ENCODE measurements at places on chromosomes 4 and X.
A peak's percentile ranks its signal among the peaks of the same experiment; 100 is the strongest.

DNA sequence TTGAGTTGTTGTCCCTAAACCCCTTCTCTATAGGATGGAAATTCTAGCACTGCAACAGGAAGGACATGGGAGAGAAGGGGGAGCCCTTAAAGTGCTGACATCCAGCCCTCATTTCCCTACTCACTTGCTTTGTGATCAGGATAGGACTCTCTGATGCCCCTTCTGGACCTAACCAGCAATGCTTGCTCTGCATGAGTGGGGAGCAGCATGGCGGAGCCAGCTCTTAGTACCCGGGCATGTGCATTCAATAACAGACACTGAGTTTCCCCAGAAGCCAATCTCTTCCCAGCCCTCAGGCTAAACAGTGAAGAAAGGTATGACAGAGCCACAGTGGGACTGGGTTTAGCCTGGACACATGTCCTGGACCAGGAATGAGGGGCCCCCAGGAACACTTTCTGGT, 14.0 kb downstream of the SOD3 start:
- no peak for DNase-seq

- no peak for DNase-seq
Measured at GRCh38 chr4:159173886-159174285, 71.0 kb downstream of the RAPGEF2 start.

DNA sequence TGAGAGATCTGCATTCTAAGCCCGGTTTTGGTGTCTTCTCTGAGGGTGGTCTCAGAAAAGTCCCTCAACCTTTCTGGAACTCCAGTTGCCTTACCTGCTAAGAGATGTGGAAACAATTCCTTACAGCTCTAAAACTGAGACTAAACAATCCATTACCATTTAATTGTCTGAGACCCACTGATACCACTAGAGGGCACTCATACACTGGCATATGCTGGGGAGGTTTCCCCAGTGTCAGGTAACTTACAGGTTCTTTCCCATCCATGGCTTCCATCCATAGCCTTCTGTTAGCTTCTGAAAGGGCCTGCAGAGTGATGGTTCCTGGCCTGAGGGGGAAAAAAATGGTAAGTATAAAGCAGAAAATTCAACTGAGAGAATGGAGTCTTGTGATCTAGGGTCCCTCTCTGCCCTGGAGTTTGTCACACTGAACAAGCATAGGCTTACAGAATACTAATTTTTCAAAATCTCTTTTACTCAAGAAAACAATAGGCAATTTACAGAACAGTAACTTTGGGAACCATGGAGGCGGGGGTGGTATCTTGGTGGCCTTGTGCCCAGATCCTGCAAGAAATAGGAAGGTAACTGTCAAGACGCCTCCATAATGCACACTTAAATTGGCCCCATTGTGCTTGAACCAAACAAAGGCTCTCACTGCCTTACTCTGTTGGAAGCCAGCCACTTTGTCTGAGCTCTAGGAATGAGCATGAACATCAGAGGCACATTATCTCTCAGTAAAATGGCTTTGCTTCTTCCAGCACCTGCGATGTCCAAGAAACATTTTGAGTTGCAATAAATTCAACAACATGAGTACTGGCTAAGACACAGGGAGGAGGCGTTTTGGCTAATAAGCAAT, 236.1 kb downstream of the OPHN1 start:
- DNase-seq, result no peak

DNA sequence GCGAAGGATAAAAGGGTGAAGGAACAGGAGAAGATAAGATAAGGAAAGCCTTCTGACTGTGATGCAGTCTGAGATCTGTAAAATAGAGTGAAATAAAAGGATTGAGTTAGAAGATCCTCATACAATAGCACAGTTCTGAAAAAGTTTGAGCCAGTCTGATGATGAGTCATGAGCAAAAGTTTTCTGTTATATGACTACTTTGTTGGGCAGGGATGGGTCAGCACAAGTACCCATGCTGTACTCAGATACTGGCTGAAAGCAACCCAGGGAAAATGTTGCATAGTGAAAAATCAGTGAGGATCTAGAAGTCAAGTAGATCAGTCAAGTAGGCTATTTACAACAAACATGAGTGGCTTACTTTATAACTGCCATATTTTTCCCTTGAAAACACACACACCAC, 253.5 kb downstream of the PCDH10 start:
- DNase-seq, result no peak

GRCh38 chr4:161540265-161540664, 623.5 kb downstream of the FSTL5 start:
- no peak for DNase-seq

DNA sequence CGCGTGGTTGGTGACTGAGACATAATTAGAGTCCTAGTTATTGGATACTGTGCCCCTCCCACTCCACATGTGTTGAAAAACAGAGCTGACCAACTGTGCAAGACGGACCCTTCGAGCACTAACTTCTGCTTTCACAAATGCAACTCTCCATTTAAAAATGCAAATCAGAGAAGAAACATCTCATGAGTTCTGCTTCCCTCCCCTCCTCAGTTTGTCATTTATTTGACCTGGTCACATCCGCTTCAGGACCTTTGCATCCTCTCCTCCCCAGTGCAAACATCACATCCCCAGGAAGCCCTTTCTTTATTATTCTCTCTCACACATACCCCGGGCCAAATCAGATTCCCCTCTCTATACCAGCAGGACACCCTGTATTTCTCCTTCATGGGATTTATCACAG, 38.1 kb upstream of the NOCT start:
- DNase-seq, result no peak

- no peak for DNase-seq
Measured at GRCh38 chr4:83219344-83220331, 65.0 kb downstream of the COQ2 start.

DNA sequence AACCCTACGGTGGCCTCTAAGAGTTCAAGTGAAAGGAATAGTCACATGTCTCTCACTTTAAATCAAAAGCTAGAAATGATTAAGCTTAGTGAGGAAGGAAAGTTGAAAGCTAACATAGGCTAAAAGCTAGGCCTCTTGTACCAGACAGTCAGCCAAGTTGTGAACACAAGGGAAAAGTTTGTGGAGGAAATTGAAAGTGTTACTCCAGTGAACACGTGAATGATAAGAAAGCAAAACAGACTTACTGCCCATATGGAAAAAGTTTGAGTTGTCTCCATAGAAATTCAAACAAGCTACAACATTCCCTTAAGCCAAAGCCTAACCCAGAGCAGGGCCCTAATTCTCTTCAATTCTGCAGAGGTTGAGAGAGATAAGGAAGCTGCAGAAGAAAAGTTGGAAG, 51.5 kb upstream of the RAB9B start:
- no peak for DNase-seq

GRCh38 chr4:77453911-77454310, 151.7 kb upstream of the CXCL13 start:
- DNase-seq, result no peak

DNA sequence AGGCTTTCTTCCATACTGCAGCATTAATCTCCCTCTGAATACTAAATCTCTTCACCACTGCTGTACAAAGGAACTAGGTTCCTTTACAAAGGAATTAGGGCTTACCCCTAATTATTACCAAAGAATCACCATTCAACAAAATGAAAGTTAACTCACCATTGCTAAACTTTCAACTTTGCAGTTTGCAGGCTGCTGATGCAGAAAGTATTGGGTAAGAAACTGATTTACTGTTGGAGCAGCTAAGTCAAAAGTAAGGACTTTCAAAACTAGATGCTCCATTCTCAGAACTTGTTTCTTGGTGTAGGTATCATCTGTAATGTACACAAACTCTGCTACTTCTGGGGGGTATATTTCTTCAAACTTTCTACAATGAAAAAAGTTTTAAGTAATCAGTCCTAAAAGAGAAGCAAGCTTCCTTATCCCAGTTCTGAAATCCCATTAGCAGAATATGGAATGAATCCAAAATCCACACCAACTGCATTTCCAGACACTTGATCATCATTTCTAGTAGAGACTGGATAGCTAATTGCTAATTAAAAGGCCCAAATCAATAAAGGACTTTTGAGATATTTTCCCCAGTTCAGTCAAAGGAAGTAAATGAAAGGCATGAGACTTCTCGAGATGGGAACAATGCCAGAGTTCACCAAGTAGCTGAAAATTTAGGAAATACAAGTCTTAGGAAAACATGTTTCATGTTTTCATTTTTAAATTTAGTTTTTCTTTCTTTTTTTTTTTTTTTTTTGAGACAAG, 4.3 kb downstream of the CCNA2 start:
- DNase-seq, result no peak

DNA sequence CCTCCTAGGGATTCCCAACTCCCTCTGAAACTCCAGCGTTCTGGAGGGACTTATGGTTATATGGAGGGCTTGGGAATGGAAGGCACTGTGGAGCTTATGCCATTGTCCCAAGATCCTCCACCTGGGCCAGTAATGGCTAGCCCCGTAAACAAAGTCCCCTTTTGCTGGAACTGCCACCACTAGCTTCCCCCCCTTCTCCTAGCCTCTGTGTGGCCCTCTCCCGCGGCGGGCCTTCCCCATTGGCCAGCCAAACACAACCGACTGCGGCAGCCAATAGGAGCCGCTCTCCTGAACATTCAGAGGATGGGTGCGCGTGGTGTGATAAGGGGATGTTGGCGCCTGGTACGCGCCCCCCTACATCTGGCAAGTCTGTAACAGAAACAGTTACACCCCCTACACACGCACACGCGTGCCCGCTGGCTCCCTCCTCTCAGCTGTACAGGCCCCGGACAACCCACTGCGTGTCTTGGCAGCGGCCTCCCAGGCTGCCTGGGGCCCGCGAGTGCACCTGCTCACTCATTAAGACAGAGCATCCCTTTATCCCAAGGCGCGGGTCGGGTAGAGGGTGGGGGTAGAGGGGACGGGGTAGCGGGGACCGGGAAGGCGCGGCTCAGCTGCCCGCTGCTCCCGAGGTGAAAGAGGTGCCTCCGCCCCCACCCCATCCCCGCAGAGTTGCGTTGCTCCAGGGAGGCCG, 863 bp upstream of the RAB33A start:
- DNase-seq, result no peak

- no peak for DNase-seq
Measured at GRCh38 chrX:99761731-99762130, 648.3 kb downstream of the PCDH19 start.

DNA sequence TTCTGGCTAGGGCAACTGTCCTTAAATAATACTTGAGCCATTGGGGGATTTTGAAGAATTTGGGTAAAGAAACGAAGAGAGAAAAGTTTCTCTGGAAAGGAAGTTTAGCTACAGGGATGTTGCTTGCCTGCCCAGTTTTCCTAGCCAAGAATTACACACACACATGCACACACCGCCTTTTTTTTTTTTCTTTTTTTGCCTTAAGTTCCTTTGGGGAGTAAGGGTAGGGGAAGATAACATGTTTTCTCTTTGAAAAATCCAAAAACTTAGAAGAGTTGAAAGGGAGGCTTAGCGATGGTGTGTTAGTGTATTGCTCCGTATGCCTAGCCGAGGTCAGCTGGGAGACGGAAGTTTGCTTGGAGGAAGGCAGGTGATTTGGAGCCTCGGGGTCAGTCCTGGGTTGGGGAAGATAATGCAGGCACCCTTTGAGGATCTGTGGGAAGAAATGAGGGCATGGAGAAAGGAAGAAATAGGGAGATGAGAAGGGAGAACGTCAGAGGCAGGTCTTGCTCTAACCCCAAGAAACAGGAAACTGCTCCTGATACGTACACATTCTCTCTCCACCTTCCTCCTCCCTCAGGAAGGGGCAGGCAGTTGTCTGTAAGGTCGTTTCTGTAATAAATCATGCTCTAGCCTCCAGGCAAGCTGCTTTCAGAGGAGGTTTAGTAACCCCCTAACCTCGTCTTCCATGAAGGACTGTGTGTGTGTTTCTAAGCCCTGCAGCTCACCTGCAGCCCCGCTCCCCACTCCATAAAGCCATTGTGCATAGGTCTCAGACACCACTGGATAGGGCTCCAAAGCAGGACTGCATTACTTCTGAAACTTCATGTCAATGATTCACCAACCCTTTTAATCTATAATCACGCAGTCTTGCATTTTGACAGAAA, 10.5 kb downstream of the KLF3 start:
- DNase-seq, result no peak

DNA sequence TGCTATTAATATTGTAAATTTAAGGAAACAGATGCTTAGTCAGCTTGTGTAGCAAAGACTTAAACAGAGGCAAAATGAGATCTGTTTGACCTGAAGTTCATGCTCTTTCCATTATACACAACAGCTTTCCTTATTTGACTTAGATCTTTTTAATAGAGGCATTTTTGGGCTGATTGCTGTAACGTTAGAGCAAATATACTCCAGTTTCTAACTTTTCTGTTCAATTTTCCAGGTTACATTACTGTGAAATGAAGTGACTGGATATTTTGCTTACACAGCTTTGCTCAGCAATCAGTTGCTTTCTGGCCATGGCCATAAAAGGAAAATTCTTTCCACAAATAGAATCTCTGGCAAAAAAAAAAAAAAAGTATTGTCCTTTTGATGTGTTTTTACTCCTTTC, 146.2 kb downstream of the PCDH7 start:
- no peak for DNase-seq

DNA sequence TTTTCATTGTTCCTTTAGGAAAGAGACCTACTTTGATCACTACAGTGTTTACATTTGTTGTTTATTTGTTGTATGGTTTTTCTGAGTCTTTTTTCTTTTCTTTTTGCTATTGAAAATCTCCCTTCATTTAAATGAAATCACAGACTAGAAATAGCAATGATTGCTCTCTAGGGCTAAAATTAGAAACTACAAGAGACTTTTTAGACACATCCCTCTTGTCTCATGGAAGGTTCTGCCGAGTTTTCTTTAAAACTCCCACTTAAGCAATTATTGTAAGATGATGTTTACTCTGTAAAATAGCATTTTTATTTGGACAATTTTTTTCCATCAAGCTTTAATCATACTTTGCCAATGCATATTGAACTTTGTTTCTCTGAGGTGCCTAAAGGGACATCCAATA, 136.6 kb downstream of the PALLD start:
- DNase-seq, result no peak

DNA sequence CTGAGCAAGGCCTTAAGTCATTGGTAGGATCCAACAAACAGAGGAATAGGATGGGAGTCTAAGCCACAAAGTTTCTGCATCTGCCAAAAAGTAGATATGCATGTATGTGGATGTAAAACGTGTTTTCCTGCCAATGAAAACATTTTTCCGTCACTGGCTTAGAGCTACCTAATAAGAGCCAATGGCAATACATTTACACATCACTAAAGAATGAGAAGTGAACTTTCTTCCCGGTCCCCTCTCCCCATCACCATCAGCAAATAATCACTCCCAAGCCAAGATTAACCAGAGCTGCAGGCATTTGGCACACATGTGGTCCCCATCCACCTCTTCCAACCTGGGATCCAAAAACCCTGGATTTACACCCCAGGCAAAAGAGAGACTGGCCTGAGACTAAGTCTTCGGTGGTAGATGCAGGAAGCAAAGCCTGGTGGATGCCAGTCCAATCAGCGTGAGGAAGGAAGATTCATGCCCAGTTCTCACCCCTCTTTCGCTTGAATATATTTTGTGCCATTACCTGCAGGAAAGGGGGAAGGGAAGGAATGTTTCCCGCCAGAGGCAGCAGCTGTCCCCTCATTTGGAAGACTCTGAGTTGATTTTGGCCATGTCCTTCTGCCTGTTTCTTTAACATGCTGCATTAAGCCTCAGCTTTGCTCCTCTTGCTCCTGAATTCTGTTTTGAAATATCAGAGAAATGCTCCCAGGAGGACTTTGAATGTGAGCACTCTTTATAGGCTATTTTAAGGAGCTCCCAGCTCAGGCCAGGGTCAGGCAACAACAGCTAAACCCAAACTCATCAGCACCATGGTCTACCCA, 131.4 kb downstream of the CHIC2 start:
- DNase-seq, result peak; percentile 99

- no peak for DNase-seq
Measured at GRCh38 chr4:15162465-15163283, 160.4 kb downstream of the CPEB2 start.

Data from AG04449 (cell line).